Activated naive CD8-positive, alpha-beta T cell treated with anti-CD3 and anti-CD28 coated beads, Interleukin-2, amount 10 ng/mL, durations not matched to agents 7 days and 5 days (primary cell): ENCODE measurements at places on chromosomes 4 and X.

DNA sequence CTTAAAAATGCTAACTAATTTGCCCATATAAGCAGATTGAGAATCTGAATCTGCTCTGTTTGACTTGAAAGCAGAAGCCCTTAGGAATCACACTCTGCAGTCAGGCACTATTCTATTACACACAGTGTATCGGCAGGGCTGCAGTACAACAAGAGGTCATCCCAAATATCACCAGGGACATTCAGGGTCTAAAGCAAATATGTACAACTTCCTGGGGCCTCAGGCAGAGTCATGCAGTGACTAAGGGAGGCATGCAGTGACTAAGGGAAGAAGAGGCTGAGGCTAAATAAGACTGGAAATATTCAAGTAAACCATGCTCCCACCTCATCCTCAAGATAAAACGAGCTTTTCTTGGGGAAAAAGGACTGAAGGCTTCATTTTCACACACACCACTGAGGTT is 20.9 kb downstream of the MAPK10 start:
- DNase-seq, result no peak

DNA sequence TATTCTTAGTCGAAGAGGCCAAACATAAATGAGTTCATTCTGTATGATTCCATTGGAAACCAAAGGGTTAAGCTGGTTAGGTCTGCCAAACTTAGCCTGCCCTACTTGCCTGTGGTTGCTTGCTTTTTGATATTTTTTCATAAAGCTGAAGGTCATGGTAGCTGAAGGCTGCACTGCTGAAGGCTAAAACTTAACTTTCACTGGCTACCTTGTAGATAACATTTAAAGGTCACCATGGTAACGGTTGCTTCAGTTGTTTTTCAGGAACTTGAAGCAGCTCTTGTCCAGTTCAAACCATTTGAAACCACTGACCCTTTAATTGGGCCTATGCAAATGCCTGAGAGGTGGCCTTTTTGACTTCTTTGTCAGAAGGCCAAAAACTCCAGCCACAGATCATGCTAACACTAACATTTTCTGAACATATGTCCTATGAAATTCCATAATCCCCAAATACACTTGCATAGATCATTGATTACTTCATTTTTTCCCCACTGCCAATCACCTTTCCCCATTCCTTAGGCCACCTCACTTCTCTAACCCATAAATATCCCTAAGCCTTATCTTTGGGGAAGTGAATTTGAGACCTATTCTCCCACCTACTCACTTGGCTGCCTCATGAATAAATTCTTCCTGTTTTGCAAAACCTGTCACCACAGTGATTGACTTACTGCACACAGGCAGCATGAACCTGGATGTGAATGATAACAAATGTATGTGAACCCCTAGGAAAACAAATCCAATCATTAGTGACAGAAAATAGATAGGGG is 10.7 kb upstream of the SMIM10L2A start:
- no peak for DNase-seq

GRCh38 chrX:5810636-5811035 is 418.0 kb downstream of the NLGN4X start:
- DNase-seq, result no peak

DNA sequence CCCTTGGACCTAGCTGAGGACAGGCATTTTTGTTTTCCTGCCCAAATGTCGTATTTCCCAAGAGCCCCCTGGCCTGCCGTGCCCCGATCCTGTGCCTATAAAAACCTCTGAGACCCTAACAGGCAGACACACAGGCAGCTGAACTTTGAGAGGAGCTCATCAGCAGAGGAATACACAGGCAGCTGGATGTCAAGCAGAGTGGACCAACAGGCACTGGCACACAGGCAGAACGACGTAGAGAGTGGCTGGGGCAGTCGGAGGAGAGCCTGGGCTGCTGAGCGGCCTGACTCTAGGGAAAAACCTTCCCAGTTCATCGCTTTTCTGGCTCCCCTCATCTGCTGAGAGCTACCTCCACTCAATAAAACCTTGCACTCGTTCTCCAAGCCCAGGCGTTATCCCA is 896.1 kb downstream of the PCDH18 start:
- DNase-seq, result no peak

DNA sequence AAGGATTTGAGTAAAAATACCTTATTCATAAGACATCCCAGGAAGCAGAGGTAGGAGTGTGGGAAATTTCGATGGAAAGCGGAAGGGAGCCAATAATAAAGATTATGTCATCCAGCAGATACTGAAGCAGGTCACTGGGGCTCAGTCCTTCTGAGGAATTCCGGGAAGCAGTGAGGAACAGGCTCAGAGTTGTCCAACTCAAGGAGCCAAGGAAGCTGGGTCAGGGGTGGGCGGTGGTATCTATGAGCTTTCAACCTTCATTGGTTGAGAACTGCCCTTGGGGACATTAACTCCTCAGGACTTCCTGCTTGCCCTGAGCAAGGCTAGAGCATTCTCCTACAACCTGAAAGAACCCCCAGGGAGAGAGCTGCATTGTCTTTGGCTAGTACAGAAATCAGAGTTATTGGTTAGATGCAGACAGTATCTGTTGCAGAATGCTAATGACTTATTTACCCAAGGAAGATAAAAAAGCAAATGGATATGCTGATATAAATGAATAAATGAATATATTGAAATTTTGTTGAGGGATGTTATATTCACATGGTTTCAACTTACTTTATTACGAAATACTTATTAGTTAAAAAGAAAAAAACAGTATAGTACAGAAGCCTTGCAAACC is 68.2 kb downstream of the DMP1 start:
- DNase-seq, result no peak

GRCh38 chr4:113958766-113959538 is 20.5 kb downstream of the ARSJ start:
- DNase-seq, result no peak

DNA sequence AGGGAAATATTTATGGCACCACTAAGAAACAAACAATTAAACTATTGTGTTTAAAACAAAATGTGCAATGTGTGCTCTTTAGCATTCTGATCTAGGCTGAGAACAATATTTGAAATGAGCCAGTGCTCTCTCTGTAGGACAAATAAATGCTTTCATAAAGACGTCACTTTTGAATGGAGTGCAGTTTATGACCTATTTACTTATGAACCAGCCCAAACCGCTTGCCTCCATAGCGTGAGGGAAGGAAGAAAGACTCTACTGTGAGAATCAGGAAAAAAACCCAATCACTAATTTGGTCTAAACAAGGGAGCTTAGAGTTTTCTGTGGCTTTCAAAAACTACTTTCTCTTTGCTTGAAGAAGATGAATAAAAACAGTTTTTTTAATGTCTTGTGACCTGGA is 39.4 kb downstream of the SAT1 start:
- DNase-seq, result no peak

DNA sequence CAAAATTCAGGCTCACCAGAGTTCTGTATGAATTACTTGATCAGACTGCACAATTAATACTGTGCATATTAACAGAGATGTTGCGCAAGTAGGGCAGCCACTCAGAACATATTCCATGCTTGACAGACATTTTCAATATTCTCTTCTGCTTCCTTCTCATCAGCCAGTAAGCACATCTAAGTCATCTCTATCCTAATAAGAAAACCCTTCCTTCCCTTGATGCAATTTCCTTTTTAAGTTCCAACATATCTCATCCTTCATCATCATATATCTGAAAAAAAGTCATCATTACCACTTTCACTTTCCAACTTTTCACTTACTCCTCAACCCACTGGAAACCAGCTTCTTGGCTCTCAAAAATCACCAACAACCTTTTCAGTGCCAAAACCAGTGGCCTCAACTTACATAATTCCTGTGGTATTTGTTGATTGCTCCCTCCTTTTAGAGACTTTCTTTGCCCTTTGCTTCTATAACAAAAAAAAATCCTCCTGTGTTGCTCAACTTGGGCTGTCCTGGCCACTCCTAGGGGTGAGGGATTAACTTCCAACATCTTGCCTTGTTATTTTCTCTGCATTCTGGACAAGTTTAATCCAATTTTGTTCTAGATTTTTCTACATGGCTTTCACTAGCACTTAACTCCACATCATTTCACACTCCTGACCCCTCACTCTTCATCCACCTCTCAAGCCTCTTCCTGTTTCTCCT is 14.1 kb downstream of the MBNL3 start:
- no peak for DNase-seq

GRCh38 chr4:169619518-169619957 is 840 bp upstream of the CLCN3 start:
- DNase-seq, result peak; percentile 46

DNA sequence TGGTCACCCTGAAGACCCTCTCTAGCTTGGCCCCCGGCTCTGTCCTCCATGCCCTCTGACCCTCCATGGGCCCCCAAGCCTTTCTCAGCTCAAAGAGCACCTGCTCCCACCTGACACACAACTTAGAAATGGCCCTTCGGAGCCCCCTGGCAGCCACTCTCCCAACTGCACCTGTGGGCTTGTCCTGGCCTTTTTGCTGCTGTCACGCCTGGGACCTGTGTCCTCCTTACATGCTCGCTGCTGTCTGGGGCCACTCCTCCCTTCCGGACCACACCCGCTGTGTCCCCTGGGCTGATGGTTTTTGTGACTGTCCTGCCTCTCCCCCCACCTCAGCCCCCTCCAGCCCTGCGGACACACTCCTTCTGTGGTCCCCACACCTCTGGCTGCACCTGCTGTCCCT is 106.2 kb upstream of the AFAP1 start:
- no peak for DNase-seq

GRCh38 chr4:141957416-141957815 is 321.0 kb downstream of the IL15 start:
- DNase-seq, result no peak

GRCh38 chr4:48210966-48211328 is 58.7 kb downstream of the TEC start:
- no peak for DNase-seq

DNA sequence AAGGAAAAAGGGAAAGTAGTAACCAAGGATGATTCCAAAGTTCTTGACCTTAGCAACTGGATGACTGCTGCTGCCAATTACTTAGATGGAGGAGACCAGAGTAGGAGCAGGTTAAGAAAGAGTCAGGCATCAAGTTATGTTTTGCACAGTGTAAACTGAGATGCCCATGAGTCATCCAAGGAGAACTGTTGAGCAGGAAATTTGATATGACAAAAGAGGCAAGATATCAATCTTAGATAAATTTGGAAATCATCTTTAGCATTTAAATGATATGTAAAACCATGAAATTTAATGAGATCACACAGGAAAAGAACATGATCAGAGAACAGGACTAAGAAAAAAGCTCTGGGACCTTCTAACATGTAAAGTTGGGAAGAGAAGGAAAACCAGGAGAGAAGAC is 361.3 kb downstream of the OPHN1 start:
- DNase-seq, result no peak

- DNase-seq, result no peak
These were observed 11.7 kb downstream of the NELFA start for GRCh38 chr4:1996866-1997611.

- no peak for DNase-seq
These were observed 22.9 kb downstream of the ACSL4 start for GRCh38 chrX:109710181-109710580.
